Fibroblast of mammary gland (primary cell): ENCODE measurements at places on chromosomes 3 and 15.

DNA sequence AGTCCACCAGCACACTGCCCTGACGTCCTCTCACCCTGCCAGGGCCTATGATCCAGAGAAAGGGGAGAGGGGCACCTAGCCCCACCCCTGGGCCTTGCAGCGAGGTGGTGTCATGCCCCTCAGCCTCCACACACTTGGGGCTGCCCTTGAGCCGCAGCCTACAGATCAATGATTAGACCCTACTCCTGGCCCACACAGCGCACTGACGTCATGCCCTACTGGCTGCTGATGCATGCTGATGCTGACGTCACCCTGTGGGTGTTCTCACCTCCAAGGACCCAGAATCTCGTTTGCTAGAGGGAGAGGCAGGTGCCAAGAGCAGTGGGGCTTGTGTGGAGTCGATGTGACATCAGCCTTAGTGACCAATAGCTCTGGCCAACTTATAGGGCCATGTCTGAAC, 18.0 kb downstream of the ARL14 start:
- no peak for DNase-seq

DNA sequence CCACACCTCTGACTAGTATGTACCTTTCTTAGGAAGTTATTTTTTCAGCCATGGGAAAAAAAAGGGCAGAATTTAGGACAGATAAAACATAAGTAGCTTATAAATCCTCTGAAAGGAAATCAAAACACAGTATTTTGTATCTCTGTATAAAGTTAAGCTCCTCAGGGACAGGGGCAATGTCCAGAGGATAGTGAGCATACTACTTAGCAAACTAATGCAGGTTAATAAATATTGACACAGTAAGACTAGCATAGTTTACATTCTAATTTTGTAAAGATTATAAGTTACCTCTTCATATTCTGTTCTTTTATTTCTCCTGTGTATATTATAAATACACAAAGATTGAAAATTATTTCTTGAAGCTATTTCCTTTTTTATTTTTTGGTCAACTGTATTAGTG, 2.1 kb downstream of the UBE3A start:
- DNase-seq = no peak

DNA sequence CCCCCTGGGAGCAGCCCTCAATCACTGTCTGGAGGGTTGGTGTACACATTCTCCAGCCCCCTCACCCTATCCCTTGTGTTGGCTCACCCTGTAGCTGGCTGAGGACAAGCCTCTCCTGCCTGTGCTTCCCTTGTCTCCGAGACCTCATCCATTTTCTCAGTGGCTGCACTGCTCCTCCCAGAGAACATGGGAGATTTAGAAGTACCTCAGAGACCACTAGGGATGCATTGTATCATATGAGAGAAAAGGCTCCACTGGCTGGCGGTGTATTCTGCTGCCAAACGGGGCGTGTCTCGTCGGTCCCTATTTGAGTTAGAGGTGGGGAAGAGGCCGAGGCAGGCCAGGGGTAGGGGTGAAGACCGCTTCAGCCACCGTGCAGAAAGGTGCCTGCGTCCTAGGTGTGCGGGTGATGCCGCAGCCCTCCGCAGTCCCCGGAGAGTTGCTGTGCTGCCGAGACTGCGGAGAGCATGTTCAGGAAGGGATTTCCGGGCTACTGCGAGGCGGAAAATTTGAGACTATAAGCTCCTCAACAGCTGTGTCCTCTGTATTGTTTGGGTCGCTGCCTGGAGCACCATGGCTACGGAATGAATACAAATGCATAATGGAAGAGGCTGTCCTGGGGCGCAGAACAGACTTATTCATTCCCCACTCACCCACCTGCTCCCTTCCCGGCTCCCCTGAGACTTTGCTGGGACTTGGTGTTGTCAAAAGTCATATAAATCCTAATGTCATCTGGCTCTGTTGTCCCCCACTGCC, 43.8 kb downstream of the SPSB4 start:
- DNase-seq = peak; percentile 40

GRCh38 chr15:27175472-27176153, 204.6 kb downstream of the GABRG3 start:
- no peak for DNase-seq

GRCh38 chr15:66625974-66626373, 60.2 kb upstream of the LCTL start:
- no peak for DNase-seq

GRCh38 chr15:49645941-49646340, 25.1 kb downstream of the DTWD1 start:
- DNase-seq = peak; percentile 82

GRCh38 chr3:64496786-64497490, 190.9 kb downstream of the ADAMTS9 start:
- no peak for DNase-seq

DNA sequence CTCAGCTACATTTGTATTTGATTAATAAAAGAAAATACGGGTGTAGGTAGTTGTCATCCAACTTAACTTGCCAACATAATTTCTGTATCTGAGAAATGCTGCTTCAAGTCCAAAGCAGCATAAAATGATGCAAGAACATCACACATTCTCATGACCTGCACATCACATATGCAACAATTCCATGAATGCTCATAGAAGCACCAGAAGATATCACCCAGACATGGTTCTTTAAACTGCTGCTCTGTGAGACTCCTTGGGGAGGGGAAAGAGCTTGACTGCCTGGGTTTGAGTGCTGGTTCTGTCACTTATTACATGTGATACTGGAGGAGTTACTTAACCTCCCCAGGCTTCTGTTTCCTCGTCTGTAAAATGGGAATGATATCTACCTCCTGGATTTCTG, 39.4 kb downstream of the CHST14 start:
- no peak for DNase-seq

DNA sequence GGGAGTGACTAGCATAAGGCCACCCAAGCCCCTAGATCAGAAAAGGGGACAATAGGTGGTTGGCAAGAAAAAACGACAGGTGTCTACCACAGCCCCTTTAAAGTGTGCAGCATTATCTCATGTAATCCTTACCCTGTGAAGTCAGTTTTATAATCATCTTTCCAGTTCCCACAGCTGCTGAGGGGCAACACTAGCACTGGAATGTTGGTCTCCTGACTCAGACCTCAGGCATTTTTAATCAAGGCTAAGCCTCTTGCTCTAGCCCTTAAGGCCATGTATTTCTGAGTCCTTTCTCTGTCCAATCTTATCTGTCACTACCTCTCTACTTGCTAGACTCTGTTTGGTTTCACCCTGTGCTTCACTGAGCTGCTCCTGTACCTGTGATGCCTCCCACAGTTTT, 171.7 kb downstream of the TLE3 start:
- DNase-seq = no peak

DNA sequence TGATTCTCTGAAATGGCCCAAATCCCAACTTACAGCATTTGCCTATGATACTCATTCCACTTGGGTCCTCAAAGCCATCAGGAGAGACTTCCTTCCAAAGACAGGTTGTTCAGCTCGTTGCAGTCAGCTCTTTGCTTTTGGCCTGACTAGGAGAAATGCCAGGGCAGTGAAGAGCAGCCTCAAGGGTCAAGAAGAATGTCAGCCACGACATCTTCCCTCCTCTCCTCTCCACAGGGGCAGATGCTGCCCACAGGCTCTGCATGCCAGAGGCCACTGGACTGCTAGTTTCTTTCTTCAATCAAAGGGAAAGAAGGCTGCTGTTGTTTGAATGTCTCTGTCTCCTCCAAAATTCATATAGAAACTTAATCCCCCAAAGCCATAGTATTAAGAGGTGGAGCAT, 201.7 kb upstream of the PFN2 start:
- no peak for DNase-seq

DNA sequence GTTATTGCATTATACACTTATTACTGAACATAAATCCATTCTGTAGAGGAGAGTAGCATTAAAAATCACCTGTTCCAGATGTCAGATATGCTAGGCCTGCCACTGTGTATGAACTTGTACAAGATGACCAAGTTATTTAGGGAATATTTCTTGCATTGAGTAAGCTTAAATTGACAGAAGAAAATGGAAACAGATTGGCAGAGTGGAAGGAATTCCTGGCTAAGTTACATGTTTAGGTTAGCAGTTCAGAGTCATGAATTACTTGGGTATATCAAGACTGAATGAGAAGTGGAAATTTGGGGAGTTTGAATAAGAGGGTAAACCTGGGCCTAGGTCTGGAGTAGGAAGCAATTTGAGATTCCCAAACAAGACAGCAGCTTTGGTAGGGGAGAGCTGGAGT, 44.6 kb downstream of the ARHGAP31 start:
- no peak for DNase-seq

GRCh38 chr3:131733086-131733841, 230.5 kb upstream of the MRPL3 start:
- DNase-seq = no peak

GRCh38 chr3:100099621-100100020, 14.7 kb downstream of the FILIP1L start:
- no peak for DNase-seq

- DNase-seq = peak; percentile 89
Measured at GRCh38 chr3:25454005-25454927, 26.2 kb downstream of the RARB start.

- peak; percentile 89 for DNase-seq
Measured at GRCh38 chr3:72100601-72101187, 315.7 kb upstream of the PROK2 start.

DNA sequence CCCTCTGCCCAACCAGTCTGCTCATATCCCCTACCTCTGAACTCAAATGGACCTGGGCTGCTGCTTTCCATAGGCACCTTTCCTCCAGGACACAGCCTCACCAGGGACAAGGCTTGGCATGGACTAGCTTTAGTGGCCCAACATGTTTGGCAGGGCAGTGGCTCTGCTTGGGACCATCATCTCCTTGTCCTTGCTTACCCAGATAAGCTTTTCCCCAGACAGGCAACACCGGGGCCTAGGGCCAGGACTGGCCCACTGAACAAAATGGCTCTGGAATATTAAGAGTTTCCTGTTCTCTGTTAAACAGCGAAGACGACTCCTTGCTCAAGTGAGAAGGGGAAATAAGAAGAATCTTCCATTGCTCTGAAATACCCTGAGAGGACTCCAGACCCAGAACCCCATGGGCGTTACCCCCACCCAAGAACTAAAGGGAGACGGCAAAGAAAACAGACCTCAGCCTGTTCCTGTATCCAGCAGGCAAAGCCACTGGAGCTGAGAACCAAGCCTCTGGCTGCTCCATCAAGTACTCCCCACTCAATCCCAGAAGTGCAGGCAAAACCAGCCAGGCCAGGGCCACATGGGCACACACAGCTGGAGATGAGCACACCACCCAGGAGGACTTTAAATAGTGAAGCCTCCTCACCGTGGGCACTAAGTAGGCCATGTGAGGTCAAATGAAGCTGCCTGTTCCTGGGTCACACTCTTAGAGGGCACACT, 45.5 kb downstream of the CTNNB1 start:
- no peak for DNase-seq

DNA sequence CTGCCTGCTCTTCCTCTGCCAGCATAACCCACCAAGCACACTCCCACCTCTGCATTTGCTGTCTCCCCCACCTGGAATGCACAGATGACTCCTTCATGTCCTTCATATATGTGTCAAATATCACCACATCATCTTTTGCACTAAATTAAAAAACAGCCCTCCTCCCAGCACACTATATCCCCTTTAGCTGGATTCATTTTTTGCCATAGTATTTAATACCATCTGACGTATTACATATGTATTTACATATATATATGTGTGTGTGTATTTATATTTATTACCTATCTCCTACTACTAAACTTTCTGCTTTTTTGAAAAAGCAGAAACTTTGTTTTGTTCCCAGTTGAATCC, 29.4 kb upstream of the UBL7 start:
- DNase-seq = no peak

DNA sequence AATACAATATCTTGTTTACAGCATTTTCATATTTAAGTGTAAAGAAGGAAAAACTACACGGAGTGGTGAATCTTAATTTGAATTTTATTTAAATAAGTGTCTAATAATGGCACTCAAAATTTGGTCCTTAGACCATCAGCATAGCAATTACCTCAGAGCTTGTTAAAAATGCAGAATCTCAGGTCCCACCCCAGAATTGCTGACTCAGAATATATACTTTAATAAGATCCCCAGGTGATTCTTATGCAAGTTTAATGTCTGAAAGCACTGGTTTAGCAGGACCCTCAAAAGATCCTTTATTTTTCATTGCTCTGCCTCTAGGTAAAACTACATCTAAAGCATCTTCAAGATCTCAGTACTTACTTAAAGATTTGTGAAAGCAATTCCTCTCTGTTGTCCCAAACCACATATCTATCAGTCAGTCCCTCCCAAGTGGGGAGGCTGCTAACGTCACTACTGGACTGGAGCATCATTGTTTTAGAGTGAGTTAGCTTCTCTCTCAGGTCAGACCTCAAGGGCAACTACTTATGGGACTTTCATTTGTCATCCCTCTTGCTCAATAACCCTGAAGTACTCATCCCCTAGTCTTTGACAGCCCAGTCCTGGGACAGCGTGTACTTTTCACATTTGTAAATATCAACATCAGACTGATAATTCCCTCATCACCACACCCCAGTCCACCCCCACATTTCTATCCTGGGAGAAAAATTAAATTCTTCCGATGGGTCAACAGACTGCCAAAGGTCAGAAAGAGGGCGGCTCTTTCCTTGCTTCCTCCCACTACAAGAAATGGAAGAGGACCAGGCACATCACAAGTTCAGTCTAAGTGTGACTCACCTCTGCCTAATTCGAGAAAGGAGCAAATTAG, 76.7 kb downstream of the CBLB start:
- peak; percentile 100 for DNase-seq

- DNase-seq = peak; percentile 37
Measured at GRCh38 chr15:100766243-100767000, 113.2 kb upstream of the ALDH1A3 start.

DNA sequence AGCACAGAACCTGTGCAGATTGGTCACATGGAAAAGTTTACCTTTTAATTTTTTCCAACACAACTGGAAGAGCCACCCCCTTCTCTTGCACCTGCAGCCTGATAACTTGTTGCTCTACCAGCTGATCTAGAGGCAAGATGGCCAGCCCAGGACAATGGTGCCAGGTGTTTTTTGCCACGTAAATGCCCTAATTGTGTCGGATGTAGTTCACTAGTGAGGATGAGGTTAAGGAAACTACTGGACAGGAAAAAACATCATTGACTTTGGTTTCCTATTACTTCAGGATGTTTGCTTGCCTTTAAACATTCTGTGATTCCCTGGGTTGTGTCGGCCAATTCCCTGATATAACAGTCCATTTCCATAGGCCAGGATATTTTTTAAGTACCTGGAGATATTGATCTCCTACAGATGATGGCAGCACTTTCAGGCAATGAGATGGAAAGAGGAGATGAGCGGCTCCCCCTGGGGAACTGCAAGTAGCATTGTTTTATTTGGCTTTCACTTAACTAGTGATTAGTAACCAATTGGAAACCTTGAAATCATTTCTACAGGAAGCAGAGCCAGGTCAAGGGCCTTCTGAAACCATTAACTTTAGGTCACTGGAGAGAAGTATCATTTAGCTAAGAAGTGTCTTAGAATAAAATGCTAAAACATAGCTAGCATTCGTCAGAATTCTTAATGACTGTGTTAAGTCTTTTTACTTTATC, 72.5 kb downstream of the OSBPL10 start:
- DNase-seq = peak; percentile 58

GRCh38 chr3:150036780-150037179, 66.1 kb upstream of the PFN2 start:
- DNase-seq = no peak

GRCh38 chr3:121992601-121993560, 29.2 kb downstream of the ILDR1 start:
- DNase-seq = no peak
